ENCODE measurements at places on chromosomes 13 and 19.

DNA sequence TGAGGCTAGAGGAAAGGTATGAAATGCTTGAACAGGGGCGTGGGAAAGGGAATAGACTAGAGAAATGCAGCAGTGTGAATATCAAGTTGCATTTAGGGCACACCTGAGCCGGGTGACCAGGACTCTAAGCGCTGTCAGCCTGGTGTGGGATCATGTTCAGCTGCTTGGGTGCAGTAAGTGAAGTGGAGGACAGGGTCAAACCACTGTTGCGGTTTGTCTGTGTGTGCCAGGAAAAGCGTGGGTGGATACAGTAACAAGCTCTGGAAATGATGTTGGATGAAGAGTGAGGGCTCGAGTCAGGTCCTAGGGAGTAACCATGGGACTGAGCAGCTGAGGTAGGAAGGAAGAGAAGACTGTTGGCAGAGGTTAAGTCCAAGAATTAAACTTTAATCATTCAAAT, 15.8 kb downstream of the DGKH start:
- DNase-seq, result no peak

DNA sequence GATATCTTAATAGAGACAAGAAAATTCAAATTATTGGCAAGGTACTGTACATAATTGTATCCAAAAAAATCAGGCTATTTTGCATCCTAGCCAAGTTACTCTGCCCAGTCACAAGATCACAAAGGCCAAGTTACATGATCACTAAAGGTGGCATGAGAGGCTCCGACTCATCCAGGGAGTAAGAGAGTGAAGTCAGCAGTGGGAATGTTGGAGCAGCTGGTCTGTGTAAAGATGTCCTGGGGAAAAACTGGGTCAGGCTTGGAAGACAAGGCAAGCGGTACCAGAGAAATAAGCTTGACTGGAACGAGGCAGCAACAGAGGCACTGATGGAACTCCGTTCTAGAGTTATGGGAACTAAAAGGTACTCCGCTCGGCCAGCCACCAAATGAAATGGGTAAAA, 50.2 kb upstream of the PSG2 start:
- no peak for DNase-seq

GRCh38 chr13:97431171-97431764, 2.7 kb upstream of the RAP2A start:
- DNase-seq, result no peak

DNA sequence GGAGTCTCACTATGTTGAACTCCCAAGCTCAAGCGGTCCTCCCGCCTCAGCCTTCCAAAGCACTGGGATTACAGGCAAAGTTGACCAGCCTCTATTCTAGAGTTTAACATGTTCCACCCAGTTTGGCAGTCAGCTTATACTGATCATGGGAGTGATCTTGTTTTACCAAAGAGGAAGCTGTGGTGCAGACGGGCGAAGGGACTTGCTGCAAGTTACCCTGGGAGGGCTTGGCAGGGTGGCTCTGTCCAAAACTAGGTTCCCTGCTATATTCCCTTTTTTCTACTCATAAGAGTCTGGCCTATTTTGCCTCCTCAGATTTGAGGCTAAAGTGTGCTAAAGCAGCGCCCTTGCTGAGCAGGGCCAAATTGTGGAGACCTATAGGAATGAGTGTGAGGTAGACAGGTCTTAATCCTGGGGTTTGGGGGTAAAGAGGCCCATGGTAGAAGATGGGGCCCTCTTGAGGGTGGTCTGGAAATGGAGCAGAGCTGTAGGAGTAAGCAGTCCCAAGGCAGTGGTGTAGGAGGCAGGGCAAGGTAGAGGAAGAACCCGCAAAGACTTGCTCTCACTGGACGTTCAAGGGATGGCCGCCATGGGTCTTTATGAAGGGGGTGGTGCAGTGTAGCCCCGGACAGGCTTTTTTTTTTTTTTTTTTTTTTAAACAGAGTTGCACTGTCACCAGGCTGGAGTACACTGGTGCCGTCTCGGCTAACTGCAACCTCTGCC, 3.3 kb downstream of the RPS19 start:
- DNase-seq, result no peak

All from CD4-positive, alpha-beta T cell treated with Interleukin-10 for 1 hour (primary cell).